ENCODE measurements at places on chromosomes 5 and 9.

DNA sequence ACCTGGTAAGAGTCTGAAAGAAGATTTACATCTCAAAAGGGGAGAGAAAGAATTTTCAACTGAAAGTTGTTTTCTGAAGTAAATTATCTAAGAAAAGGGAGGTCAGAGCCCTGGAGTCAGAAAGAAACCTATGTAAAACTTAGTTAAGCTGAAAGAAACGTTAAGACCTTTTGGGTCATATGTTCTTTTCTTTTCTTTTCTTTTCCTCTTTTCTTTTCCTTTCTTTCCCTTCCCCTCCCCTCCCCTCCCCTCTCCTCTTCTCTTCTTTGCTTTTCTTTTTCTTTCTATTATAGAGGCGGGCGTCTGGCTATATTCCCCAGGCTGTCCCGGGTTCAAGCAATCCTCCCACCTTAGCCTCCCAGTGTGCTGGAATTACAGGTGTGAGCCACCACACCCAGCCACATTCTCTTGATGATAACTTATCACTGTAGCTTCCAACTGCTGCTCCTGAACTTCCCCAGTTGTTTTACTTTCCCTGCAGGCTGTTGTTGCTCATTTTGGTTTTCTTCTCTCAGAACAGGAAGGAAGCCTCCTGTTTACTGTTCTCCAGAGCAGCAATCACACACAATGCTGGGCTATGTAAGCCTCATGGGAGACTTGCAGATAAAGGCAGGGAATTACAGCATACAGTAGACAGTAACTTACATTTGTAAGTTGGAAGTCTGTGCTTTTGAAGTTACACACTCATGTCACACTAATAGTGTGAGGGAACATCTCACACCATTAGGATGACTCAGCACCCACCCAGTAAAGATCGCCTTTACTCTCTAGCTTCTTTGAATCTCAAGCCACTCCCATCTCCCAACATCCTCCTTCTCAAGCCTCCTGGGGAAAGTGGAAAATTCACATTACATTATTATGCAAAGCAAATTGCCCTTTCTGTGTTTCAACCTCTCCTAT, 2216.6 kb upstream of the WWC1 start:
- no peak for DNase-seq

DNA sequence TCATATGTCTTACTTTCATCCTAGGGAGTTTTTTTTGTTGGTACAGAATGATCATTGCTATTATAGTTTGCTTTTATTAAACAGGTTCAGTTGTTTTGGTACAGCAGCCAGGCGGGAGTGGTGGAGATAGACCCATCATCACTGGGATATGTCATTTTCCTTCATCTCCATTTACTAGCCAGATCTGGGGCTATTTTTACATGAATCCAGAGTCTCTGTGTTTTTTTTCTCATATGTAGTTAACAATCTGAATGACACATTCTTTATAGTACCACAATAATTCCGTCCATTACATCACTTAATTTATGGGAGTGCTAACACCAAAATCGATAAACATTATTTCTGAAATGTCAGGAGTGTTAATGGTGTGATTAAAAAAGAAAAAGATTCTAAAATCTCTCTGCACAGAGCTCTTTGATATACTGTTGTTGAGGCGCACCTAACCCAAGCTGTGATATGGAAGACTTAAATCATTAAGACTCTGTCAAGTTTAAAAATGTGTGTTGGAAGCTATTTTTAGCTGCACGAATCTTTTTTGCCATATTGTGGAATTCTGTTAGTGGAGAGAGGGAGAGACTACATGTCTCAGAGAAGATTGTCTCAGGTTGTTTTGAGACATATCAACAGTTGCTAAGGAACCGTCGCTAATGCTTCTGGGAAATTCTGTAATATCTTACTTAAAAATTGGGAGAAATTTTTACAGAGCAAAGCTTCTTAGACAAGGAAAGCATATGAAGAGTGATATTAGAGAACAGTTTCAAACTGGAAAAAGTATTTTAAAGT, 59.6 kb downstream of the RPS23 start:
- no peak for DNase-seq

DNA sequence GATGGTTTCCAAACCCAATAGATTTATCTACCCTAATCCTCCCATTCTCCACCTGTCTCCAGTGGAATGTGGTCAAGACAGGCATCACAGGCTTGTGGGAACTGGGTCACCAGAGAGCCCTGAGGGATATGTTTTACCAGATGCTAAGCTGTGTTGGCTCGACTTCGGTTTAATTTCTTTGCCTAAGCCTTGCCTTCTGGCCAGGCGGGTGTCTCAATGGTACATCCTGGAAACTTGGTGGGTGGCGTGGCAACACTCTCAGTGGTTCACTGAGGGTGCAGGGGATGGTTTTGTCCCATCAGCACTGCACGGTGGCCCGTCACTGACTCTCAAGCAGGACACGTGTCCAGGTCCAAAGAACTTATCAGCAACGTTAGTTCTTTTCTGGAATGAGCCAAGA, 192.2 kb downstream of the TENT4A start:
- DNase-seq = no peak

DNA sequence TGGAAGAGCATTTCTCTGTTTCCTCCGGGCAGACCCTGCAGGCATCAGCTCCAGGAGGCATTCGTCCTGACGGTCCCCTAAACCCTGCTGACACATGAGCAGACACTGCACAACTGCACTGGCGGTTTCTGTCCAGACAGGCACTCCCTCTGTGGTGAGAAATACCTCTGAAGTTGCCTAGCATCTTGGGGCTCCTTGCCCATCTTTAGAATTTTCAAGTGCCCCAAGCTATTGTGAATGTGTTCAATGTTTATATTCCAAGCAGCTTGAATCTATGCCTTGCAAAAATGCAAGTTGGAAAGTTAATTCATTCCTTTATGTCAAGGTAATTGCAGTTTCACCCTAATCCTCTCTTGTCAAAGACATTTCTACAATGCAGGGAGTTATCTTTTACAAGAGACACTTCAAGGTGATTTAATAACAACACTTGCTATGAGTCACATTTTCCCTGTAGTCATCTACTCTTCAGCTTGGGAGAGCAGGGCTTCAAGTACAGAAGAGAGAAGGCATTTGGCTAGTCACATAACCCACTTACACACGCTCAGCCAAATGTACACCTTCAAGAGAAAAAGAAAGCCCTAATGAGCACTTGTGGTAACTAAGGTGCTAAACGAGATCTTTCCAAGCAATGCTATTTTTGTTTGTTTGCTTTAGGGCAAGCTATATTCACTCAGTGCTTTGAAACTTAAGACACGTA, 302.5 kb downstream of the MLLT3 start:
- DNase-seq = no peak

DNA sequence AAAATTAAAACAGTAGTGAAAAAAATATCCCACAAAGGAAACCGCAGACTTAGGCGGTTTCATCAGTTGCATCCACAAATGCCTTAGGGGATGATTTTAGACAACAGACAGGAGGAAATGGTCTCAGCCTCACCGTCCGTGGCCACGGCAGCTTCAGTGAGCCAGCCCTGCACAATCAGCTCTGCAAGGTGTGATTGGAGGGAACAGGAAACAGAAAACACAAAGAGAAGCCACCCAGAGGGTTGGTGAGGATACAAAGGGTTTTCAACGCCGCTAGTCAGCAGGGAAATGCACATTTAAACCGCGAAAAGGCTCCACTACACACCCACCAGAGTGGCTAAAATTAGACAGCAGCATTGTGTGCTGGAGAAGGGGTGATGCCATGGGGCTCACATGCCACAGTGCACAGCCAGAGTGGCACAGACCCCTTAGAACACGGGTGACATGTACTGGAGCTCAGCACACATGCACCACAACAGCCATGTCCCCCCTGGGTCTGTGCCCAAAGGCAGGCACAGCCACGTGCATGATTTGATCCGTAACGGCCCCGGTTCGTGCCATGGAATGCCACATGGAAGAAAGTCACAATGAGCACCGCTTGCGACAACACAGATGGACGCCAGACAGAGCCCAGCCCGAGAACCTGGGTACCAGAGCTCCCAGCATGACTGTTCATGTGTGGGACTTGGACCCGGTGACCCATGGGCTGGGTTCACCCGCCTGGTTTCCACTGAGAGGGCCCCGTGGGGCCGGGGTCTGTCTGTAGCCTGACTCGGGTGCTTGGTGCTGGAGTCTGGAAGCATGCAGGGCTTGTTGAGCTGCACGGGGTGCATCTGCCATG, 18.3 kb upstream of the TERT start:
- DNase-seq = peak; percentile 37

DNA sequence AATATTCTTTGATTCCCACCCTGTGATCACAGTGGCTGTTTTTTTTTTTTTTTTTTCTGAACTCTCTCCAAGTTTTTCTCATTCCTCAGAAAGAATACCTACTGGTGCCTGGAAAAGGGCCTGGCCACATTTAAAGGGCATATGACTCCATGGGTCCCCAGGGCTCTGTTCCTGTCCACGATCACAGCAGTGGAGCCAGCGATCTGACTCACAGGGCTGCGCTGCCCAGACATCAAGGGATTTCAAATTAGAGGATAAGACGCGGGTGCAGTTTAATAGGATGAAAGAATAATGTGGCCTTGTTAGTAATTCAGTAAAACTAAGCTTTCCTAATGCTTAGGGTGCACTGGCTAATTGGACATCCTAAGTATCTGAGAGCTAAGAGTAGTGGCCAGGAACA, 175.1 kb upstream of the MSX2 start:
- no peak for DNase-seq

GRCh38 chr9:79817438-79818004, 245.8 kb downstream of the TLE4 start:
- DNase-seq = no peak

Data from CD4-positive, alpha-beta T cell treated with Interleukin-4 for 1 hour (primary cell).